Vagina (tissue), 2 donors: ENCODE measurements at places on chromosomes 4 and X.
A peak's percentile ranks its signal among the peaks of the same experiment; 100 is the strongest.

- DNase-seq, result no peak
These were observed 552.6 kb upstream of the BOD1L1 start for GRCh38 chr4:14180166-14180565.

DNA sequence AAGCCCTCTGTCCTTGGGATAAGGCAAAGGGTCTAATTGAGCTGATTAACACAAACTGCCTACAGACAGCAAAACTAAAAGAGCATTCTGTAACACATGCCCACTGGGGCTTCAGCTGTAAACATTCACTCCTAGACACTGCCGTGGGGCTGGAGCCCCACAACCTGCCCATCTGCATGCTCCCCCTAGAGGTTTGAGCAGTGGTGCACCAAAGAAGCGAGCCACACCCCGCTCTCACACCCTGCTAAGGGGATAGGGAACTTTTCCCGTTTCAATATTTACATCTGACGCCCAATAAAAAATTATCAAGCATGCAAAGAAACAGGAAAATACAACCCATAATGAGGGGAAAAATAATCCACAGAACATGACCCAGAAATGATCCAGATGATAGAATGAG lies 46.9 kb upstream of the HSD17B10 start:
- no peak for DNase-seq

- no peak for DNase-seq
These were observed 429.6 kb downstream of the RAB28 start for GRCh38 chr4:13054420-13054970.

- DNase-seq, result peak; percentile 89
These were observed 61.6 kb upstream of the NOCT start for GRCh38 chr4:138953961-138954371.

GRCh38 chrX:109384699-109385098 lies 97.2 kb downstream of the GUCY2F start:
- no peak for DNase-seq

GRCh38 chrX:117653396-117653795 lies 463.2 kb downstream of the KLHL13 start:
- DNase-seq, result no peak

DNA sequence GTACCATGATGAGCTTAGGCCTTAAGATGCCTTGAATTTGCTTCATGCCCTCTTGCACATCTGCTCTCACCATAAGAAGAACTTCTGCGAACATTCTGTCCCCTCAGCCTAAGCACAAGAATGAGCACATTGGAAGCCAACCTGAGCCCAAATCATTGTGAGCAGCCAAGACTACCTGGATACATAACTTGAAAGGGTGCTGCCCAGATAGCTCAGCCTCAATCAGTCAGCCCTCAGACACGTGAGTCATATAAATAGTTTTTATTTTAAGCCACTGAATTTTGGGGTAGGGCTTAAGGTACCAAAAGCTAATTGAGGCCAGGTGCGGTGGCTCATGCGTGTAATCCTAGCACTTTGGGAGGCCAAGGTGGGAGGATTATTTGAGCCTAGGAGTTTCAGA lies 27.5 kb upstream of the BBS12 start:
- DNase-seq, result no peak

- no peak for DNase-seq
These were observed 102.6 kb upstream of the PRKX start for GRCh38 chrX:3815896-3816664.

- no peak for DNase-seq
These were observed 19.3 kb upstream of the SPIN2A start for GRCh38 chrX:57156397-57157049.

- peak; percentile 94 for DNase-seq
These were observed 75.0 kb downstream of the MGST2 start for GRCh38 chr4:139740531-139741041.

GRCh38 chrX:98931216-98931615 lies 1478.9 kb downstream of the PCDH19 start:
- DNase-seq, result no peak

GRCh38 chrX:17674601-17675000 lies 62.7 kb upstream of the SCML1 start:
- no peak for DNase-seq

- no peak for DNase-seq
These were observed 145.8 kb downstream of the KLHL4 start for GRCh38 chrX:87663421-87663820.

- DNase-seq, result no peak
These were observed 73.4 kb upstream of the LHFPL1 start for GRCh38 chrX:112753116-112753515.

DNA sequence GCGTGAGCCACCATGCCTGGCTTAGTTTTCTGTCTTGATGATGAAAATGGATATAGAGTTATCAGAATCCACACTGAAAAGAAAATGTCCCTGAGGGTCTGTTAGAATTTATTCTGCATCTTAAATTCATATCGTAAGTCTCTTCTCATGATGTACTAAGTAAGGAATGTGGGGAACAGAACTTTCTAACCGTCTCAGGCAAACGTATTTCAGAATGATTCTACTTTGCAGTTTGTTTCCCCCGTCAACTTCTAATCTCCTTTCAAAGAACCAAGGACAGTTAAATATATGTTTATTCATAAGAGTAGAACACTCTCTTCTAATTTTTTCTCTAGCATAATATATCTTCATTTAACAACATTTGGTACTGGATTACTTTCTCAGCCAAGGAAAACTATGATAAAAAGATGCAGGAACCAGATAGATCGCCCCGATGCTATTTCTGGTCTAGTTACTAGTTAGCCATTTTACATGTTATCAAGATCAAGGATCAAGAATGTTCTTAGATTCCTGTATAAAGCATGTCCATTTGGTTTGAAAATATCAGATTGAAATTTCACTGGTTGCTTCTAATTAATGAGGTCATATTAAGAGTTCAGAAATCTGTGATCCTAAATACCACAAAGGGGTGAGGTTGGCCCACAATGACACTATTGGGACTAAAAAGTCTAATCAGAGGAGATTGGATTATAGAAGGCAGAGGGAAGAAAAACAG lies 49.5 kb downstream of the METTL14 start:
- DNase-seq, result no peak

- no peak for DNase-seq
These were observed 124.0 kb downstream of the FAM53A start for GRCh38 chr4:1559896-1560650.

GRCh38 chrX:24221872-24222271 lies 72.3 kb downstream of the ZFX start:
- DNase-seq, result no peak

- no peak for DNase-seq
These were observed 72.0 kb downstream of the PRPS1 start for GRCh38 chrX:107700317-107700774.

DNA sequence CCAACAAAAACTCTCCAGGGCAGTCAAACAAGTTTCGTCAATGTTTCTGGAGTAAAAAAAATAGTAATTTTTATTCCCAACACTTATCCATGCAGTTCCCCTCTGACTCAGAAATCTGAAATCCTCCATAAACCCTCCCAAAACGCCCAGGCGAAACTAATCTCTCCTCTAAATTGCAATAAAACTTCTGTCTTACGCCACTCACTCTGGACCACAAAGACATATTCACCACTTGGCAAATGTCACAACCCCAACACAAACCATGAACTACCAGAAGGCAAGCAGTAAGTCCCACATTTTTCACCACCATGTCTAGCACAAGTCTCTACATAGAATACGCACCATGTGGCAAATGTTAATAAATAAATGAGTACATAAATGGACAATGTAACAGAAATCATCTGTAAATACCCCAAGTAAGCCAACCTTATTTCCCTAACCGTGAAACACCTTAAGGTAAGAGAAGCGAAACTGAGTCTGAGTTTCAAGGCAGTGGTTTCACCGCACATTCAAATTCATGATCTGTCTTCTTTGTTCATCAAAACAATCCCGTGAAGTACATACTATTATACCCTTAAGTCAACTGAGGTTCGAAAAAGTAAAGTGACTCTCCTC lies 1.6 kb downstream of the PAPSS1 start:
- no peak for DNase-seq
